Amygdala (tissue), 56 donors: ENCODE measurements at places on chromosomes 5 and 9.

DNA sequence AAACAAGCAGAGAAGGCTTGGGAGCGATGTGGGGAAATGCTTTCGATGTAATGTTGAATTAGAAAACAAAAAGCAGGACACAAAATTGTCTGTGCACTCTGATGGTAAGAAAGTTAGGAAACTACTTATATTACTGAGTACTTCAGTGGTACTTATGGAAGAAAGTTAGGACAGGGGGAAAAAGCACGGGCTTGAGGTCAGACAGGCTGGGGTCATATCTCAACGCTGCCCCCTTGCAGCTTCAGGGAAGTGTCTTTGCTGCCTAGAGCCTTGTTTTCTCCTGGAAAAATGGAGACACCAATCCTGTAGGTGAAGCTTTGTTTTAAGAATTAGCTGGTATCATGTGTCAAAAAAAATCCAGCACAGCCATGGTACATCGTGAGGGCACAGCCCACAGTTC is 23.0 kb downstream of the NEURL1B start:
- DNase-seq: no peak

DNA sequence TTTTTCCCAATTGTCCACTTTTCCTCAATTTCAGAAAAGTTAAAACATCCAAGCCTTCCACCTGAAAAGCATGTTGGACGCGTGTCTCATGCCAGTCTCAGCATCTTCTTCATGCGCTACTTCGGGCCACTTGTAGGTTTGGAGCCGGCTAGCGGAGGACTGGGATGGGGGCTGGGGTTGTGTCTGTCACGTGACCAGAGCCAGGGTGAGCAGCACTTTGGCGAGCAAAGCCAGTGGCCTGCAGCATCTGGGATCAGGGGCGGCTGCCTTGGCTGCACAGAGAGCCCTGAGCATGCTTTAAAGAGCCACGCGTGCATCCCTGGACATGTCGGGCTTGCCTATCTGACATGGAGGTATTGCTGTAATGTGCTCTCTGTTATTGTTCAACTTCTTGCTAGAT is 41.2 kb downstream of the SLC6A3 start:
- DNase-seq: no peak

- no peak for DNase-seq
These were observed 72.3 kb upstream of the STARD4 start for GRCh38 chr5:111584651-111585050.

GRCh38 chr5:1112596-1113331 is 901 bp upstream of the SLC12A7 start:
- no peak for DNase-seq

- no peak for DNase-seq
These were observed 90.4 kb downstream of the MVB12B start for GRCh38 chr9:126417043-126417442.

DNA sequence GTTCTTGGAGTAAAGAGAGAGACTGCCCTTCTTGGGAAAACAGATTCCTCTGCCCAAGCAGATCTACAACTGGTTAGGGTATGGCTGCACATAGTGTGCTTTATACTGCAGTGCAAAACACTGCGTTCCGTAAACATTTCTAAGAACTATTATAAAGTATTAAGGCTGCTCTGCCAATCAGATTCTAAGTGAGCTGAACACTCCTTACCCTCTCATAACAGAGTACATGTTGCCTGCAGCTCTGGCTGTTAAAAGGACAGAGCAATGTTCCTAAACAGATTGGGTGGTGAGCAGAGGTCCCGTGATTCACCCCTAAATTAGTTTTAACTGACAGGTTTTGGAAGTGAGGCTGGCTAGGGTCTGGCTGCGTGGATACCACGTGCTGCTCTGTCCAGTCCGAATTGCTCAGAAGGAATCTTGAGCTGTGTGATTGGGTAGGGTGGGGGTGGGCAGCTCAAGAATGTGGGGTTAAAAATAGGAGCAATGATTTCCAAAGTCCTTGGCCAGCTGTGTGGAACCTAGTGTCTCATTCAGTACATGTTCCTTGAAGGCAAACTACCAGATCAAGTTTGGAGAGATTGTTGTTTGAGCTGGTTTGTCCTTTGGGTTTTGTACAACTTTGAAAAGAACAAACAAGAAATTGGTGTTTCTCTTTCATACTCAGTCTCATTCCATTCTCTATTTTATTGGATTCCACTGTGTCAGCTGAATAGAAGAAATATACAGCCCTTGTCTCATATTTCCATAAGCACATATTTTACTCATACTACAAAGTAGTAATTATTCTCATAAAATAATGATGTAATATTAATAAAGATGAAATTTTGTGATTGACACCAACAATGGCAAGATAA is 497.6 kb upstream of the CD180 start:
- no peak for DNase-seq

- no peak for DNase-seq
These were observed 5.0 kb downstream of the ENTPD8 start for GRCh38 chr9:137435980-137436760.

DNA sequence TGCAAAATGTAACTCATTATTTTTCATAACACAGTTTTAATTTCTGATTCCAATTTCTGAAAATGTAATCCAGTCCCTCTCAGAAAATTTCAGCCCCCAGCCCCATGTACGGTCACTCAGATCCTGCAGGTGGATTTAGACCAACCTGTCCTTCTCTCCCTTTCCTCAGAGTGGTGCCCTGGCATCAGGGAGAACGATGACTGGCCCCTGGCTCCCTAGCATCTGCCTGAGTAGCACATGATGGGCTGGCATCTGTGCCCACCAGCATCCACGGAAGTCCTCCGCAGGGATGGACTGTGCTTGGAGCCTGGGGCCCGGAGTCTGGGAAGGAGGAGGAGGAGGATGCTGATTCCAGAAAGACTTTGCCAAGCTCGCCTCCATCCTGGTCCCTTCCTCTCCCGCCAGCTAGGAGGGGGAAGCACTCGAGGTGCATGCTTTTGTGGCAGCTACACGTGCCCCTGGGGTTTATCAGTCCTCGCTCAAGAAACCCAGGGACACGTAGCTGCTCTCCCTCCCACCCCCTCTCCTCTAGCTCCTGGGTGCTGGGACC is 54.4 kb upstream of the RUFY1 start:
- no peak for DNase-seq

- DNase-seq: peak; percentile 64
These were observed 214.3 kb downstream of the AGTPBP1 start for GRCh38 chr9:85527331-85528020.

- DNase-seq: no peak
These were observed 21.7 kb downstream of the LPAR1 start for GRCh38 chr9:111016426-111017045.

DNA sequence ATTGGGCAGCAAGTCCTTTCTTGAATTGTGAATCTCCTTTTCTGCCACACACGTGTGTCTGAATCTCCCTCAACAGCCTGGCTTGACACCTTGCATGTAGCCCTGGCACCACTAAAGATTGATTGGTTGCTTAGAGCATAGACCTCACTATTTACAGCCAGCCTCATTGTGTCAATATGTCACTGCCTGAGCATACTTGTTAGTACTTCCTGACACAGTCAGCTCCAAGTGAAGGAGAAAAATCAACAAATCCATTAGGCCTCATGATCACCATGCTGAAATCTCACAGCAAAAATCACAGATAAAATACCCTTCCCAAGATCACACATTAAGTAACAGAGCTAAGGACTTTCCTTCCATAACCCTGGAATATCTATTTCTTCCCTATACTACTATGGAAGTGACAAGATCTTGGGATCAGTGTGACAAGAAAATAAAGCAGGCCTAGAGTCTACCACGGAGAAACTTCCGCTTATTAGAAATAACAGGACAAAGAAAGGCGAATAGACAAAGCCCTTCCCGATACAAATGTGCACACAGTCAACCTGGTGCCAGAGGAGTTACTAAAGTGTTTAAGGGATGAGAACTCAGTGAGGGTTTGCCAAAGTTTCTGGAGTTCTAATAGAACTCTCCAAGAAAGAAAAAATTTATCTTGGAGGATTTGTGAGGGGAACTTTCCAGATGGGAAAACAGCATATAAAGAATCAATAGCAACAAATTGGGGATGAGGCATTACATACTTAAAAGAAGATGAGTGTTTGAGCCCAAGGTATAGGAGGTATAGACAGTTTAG is 5.6 kb upstream of the ARL15 start:
- no peak for DNase-seq

DNA sequence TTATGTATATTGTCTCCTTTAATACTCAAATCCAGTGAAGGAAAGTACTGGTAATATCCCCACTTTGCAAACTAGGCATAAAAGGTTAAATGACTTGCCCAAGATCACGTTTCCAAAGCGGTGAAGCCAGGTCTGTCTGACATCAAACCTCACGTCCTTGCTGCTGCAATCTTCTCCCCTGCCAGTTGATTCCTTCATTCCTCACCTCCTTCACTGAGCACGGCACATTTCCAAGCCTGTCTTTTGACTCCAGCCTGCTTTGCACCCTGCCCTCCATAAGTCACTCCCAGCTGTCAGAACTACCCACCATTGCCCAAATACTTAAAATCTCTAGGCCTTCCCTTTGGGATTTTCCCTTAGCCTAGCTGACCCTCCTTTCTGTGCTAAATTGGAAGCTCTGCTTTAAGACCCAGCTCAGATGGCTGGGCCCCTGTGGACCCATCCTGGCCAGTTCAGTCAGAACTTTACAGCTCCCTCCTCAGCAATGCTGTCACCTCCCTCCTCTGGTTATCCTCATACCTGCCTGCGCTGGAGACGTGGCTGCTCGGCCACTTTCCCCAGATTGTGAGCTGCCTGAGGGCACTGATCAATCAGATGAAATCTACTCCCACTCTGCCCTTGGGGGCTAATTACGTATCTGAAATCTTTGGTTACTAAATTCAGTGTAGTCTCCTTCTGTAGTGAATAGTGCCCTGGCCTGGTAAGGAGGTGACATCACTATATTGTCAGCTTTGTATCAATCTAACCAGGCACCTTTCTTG is 51.2 kb downstream of the SLC36A1 start:
- DNase-seq: no peak

- DNase-seq: no peak
These were observed 41.2 kb upstream of the COL15A1 start for GRCh38 chr9:98902516-98902915.

DNA sequence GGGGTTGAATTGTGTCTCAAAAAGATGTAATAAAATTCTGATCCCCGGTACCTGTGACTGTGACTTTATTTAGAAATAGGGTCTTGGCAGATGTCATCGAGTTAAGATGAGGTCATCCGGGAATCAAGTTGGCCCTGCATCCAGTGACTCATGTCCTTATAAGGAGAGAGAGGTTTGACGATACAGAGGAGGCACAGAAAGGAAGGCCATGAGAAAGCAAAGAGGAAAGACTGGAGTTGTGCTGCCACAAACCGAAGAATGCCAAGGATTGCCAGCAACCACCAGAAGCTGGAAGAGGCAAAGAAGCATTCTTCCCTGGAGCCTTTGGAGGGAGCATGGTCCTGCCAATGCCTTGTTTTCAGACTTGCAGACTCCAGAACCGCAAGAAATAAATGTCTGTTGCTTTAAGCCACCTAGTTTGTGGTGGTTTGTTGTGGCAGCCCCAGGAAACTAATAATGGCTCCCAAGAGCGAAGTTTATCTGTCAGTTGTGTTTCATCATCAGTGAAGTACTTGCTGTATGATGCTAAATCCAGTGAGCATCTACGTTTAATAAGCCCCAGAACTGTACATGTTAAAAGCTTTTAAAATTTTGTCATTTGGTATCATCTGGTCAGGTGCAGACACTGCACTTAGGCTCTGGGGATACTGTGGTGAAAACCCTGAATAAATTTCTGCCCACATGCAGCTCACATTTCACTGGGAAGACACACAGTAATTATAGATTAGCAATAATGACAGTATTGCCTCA is 114.8 kb downstream of the TLE4 start:
- DNase-seq: no peak

- no peak for DNase-seq
These were observed 20.0 kb upstream of the PDCL start for GRCh38 chr9:122848256-122848943.

DNA sequence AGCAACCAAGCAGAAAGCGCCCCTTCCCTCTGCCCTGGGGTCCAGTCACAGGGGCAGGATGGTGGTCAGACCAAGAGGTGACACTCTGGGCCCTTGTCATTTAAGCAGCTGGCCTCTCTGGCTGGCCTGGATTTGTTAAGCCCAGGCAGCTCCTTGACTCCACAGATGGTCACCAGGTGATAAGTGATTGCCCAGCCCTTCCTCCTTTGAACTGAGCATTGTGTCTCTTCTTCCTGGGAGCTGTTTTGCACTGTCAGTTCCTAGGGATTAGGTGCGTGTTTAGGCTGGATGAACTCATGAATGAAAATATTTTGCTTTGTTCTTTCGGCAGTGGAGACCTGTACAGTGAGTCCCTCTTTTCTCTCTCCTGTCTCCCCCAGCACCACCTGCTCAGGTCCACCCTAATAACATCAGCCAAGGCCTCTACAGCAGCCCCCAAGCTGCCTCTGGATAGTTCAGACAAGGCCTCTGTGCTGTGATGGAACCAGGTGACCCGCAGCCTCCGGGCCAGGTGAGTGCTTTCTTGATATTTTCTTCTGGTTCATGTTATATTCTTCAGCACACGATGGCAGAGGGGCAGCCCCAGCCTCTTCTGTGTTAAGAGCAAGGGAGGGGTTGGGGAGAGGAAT is 139.7 kb upstream of the PITX1 start:
- no peak for DNase-seq

DNA sequence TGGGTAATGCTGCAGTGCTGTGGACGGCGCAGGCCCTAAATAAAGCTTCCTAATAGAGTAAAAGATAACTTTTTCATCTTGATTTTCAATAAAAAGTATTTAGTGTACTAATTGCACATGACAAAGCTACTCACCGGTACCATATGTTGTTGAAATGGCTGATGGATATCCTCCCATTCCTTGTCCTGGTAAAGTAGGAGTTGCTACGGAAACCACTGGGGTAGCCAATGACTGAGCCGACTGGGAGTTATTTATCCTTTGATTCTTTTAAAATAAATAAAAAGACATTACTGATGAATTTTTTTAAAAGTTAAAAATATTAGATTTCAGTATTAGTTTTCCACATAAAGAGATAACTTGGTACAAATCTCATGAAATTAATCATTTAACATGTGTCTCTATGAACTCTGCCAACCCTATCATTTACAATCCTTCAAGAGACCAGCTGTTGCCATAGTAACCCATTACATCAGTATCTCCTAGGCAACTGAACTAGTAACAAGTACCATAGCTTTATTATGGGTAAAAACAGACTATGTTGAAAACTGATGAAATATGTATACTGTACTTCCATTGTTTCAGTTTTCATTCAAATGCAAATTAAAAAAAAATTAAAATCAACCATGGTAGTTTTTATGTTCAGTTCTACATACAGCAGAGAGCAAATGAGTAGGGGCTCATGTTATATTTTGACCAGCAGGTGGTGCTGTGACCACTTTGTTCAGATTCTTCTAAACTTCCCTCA is 153.7 kb downstream of the MEF2C start:
- peak; percentile 39 for DNase-seq

DNA sequence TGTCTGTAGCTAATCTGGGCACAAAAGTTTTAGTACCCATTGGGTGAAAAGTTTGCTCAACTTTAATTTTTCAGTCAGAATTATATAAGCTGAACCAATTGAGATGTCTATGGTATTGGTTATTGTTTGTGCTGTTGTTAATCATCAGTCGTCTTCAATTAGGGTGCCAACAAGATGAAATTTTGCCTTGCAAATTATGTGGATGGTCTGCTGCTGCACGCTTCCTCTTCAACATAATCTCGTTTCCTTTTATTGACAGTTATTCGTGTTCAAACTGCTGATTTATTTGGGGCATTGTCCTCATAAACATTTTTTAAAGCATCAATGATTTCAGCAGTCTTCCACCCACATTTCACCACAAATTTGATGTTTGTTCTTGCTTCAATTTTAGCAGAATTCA is 194.0 kb downstream of the HTR1A start:
- DNase-seq: no peak

- DNase-seq: peak; percentile 58
These were observed 666 bp downstream of the PPARGC1B start for GRCh38 chr5:149730620-149731331.
